ENCODE measurements at places on chromosomes 12 and 14.

GRCh38 chr12:113161415-113162016 lies 12.0 kb downstream of the CFAP73 start:
- DNase-seq = peak; percentile 100

DNA sequence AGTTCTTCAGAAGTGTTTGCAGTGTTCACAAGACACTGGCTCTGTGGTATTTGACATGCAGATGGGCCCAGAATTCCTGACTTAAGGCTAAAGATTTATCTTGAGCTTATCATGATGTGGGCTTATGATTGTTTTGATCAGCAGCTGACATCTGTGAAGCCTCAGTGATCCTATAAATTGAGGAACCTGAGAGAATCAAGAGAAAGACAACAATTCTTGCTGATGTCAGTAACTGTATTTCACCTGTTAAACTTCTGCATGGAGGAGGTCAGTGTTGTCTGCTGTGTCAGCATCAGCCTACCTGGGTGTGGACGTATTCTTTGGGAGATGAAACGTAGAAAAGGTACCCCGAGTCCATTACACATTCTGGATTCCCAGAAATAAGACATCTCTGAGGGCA lies 33.3 kb downstream of the TRAF3 start:
- DNase-seq = no peak

DNA sequence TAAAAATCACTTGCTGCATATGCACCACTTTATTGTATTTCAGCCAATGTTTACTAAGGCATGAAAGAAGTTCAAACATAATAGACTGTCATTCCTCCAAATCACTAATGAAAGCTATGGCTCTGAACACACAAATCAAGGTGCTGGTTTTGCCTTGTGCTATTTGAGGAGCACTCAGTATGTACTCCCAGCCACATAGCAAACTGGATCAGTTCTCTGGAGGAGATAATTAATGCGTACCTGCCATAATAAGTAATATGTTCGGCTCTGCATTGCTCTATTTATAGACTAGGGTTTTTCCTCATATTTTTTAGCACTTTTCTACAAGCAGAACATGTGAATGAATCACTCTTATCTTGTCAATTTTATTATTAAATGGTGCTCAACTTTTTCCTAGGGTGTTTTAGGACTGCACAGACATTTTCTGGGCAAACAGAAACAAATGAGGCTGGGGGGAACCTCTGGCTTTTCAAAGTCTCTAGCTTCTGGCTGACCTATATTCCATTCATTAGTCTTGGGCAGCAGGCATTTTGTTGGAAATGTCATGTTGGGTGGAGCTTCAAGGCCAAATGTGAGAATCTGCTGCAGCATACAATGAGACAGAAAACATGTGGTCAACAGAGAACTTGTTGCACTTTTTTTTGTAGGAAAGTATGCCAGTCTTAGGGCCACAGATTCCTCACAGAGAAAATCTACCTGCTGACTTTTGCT lies 88.4 kb downstream of the GRIP1 start:
- no peak for DNase-seq

- DNase-seq = no peak
Observed at GRCh38 chr12:108495823-108496579, 19.1 kb upstream of the FICD start.

DNA sequence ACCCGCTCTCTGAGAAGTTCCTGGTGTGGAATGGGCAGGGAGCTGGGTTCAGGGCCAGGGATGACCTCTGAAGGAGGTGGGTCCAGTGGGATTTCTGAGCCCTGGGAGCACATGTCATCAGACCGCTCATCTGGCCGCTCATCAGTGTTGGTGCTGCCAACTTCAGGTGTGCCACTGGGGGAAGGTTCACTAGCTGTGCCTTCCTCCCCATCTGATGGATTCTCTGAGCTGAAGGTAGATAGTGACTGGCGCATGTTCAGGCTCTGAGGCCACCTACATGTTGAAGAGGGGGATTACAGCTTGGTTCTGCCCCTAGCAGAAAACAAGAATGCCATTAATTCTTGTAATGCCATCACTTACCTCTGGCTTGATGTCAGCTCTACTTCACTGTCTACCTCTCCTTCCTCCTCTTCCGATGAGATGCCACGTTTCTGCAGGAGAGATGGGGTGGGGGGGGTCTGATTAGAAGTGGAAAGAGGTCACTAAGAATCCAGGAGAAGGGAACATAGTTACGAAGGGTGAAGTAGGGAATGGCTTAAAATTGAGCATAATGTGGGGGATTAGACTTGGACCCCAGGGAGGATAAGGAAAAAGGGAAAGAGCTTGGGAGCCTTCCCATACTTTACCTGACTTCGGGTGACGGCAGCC lies 17.2 kb downstream of the MAP3K12 start:
- DNase-seq = peak; percentile 80

- no peak for DNase-seq
Observed at GRCh38 chr12:114134922-114135321, 168.8 kb upstream of the RBM19 start.

GRCh38 chr12:3376779-3377455 lies 114.1 kb upstream of the PRMT8 start:
- DNase-seq = peak; percentile 34

- no peak for DNase-seq
Observed at GRCh38 chr12:121188227-121188626, 21.7 kb upstream of the P2RX4 start.

GRCh38 chr12:68521321-68521839 lies 89.3 kb upstream of the RAP1B start:
- no peak for DNase-seq

GRCh38 chr14:47149326-47149725 lies 497.7 kb upstream of the RPL10L start:
- no peak for DNase-seq

All from islet precursor cell (in vitro differentiated cells).